Activated CD8-positive, alpha-beta T cell treated with anti-CD3 and anti-CD28 coated beads, Interleukin-2, amount 10 ng/mL, durations not matched to agents 7 days and 5 days (primary cell): ENCODE measurements at places on chromosomes 2 and 18.

- no peaks in the 10 kb centered on the region for H3K4me1 ChIP-seq
- no peaks in the 10 kb centered on the region for H3K36me3 ChIP-seq
- no peak overlapping the region for H3K4me3 ChIP-seq
- peaks cover under 1% of the 10 kb centered on the region for H3K27me3 ChIP-seq
These were observed 13.5 kb downstream of the TEX51 start for GRCh38 chr2:126912201-126912600.

DNA sequence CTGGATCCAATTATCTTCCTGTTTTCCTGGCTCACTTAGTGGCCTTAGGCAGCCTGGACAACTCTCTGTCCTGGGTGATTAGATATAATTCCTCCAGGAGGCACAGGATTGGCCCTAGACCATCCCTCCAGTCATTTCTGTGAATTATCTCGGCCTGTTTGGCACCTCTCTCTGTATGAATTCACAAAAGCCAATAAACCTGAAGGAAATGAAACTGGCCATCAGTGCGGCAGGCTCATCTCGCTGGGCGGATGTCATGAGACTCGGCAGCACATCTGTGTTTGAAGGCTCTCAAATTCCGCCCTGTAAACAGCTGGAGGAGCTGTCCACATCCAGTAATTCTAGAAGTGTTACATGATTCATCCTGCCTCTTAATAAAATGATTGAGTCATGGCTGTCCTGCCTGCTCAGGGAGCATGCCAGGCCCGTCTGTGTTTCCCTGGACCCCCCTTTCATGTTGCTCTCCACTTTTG, 38.6 kb downstream of the ACOXL start:
- H3K27ac ChIP-seq: no peak overlapping the region
- DNase-seq: no peak
- H3K36me3 ChIP-seq: no peaks in the 10 kb centered on the region
- no peak overlapping the region for H3K4me3 ChIP-seq

DNA sequence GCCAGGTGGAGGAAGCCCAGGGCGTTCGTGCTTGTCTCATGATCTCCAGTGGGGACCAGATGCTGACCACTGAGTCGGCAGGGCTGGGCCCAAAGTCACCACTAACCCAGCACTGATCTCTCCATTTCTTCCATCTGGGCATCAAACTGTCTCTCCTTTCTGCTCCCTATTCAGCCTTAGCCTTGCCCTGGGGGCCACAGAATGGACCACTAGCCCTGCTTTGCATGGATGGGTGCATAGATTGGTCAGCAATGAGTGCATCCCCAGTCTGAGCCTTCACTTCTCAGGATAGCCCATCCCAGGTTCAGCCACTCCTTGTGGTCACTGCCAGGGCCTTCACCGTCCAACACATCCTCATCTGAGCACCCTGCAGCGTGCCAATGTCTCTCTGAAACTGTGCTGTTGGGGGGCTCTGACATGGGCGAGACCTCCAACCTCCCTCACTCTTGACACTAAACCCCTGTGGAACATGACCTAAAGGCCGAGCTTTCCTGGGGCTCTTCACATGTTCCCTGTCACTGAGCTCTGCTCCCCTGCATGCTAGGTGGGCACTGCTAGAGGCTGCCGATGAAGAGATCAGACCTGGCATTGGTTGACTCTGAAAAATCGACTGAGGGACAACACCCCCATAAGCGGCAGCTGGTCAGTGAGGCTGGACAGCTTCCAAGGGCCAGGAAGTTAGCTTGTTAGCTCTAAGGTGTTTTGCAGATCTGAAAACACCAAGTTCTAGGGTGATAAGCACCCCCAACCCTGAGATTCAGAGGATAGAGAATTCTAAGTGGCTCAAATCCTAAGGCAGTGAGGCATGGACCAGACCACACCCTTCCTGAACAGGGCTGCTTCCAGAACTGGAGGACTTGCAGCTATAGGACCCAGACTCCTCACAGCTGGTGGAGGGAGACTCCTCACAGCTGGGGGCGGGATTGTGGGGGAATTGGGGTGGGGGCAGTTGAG, 61.7 kb downstream of the HS1BP3 start:
- H3K4me1 ChIP-seq: no peaks in the 10 kb centered on the region
- H3K27ac ChIP-seq: no peak overlapping the region
- H3K36me3 ChIP-seq: no peaks in the 10 kb centered on the region
- no peak for DNase-seq
- H3K27me3 ChIP-seq: no peaks in the 10 kb centered on the region

- peak; percentile 44 for DNase-seq
- peak overlapping the region; percentile 19 for H3K27ac ChIP-seq
- H3K36me3 ChIP-seq: peaks cover 3% of the 10 kb centered on the region
- peaks cover 37% of the 10 kb centered on the region for H3K4me1 ChIP-seq
These were observed 67.1 kb upstream of the YWHAQ start for GRCh38 chr2:9697909-9698308.

GRCh38 chr2:191593622-191594385, 84.1 kb upstream of the NABP1 start:
- H3K27ac ChIP-seq: no peak overlapping the region
- H3K36me3 ChIP-seq: no peaks in the 10 kb centered on the region
- peaks cover 6% of the 10 kb centered on the region for H3K27me3 ChIP-seq
- no peak for DNase-seq
- H3K4me3 ChIP-seq: no peak overlapping the region

GRCh38 chr18:74242438-74243096, 49.2 kb downstream of the CYB5A start:
- H3K27ac ChIP-seq: no peak overlapping the region
- no peaks in the 10 kb centered on the region for H3K4me1 ChIP-seq
- DNase-seq: no peak
- peaks cover 25% of the 10 kb centered on the region for H3K27me3 ChIP-seq
- H3K4me3 ChIP-seq: no peak overlapping the region

DNA sequence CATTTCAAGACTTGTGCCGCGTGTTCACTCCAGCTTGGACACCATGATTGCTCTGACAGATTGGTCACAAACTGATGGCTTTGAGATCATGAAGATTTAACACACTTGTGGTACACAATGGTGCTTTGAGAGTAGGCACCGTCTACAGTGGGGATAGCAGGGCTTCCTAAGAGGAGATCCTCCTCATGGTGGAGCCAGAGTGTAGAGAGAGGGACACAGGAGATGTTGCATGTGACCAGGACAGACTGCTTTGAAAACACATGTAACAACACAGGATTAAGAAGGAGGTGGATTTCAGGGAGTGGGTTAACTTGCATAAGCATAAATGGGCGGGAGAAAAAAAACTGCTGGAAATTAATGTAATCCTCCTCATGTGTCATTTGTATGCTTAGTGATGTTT, 95.7 kb upstream of the LINC00305 start:
- no peak for DNase-seq
- no peaks in the 10 kb centered on the region for H3K36me3 ChIP-seq
- no peak overlapping the region for H3K4me3 ChIP-seq
- no peaks in the 10 kb centered on the region for H3K4me1 ChIP-seq
- H3K27ac ChIP-seq: no peak overlapping the region

- no peaks in the 10 kb centered on the region for H3K27me3 ChIP-seq
- H3K36me3 ChIP-seq: no peaks in the 10 kb centered on the region
- no peak overlapping the region for H3K27ac ChIP-seq
- DNase-seq: no peak
- no peaks in the 10 kb centered on the region for H3K4me1 ChIP-seq
These were observed 18.3 kb downstream of the FHL2 start for GRCh38 chr2:105380432-105381100.

DNA sequence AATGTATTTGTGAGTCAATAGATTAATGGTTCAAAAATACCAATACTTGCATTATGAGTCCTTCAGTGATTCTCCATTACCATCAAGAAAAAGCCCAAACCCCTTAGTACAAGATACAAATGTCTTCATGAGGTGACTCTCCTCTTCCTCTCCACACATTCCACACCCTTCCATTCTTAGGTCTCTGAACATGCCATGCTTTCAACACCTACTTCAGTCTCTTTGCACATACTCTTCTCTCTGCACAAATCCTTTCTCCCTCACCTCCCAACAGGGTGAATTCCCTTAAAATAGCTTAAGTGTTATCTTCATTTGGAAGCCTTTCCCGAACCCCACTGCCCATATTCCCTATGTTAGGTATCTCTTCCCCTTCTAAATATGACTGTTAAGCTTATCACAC, 131.9 kb downstream of the ERBB4 start:
- DNase-seq: no peak
- no peaks in the 10 kb centered on the region for H3K36me3 ChIP-seq
- no peak overlapping the region for H3K27ac ChIP-seq
- no peak overlapping the region for H3K4me3 ChIP-seq

GRCh38 chr18:48300463-48300961, 108.7 kb downstream of the ZBTB7C start:
- H3K4me3 ChIP-seq: no peak overlapping the region
- H3K27ac ChIP-seq: peak overlapping the region; percentile 74
- no peaks in the 10 kb centered on the region for H3K27me3 ChIP-seq
- H3K36me3 ChIP-seq: no peaks in the 10 kb centered on the region
- peak; percentile 39 for DNase-seq
- peaks cover 6% of the 10 kb centered on the region for H3K4me1 ChIP-seq

- H3K36me3 ChIP-seq: no peaks in the 10 kb centered on the region
- no peak overlapping the region for H3K27ac ChIP-seq
- H3K27me3 ChIP-seq: no peaks in the 10 kb centered on the region
- H3K4me1 ChIP-seq: no peaks in the 10 kb centered on the region
- no peak overlapping the region for H3K4me3 ChIP-seq
These were observed 805.4 kb downstream of the TRIB2 start for GRCh38 chr2:13522096-13522495.

DNA sequence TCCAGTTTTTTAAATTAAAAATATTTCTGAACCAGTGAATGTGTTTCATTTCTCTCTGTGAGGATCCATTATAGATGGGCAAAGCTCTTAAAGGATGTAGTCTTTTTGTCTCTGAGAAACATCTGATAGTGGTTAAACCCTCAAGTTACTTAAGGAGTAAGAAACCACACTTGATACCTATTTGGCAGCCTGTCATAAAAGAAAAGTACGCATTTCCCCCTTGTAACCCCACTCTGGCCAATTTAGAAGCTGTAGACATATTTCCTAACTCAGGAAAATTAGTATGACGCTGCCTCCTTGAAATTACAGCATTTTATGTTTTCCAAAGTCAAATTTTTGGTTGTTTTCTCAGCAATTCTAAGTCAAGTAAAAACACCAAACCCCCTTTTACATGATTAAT, 2.0 kb downstream of the STAT4 start:
- DNase-seq: peak; percentile 50
- H3K27me3 ChIP-seq: no peaks in the 10 kb centered on the region
- H3K36me3 ChIP-seq: peaks cover 59% of the 10 kb centered on the region
- H3K27ac ChIP-seq: peak overlapping the region; percentile 97
- peaks cover 71% of the 10 kb centered on the region for H3K4me1 ChIP-seq

- DNase-seq: no peak
- no peaks in the 10 kb centered on the region for H3K36me3 ChIP-seq
- H3K4me3 ChIP-seq: no peak overlapping the region
- H3K27me3 ChIP-seq: no peaks in the 10 kb centered on the region
- H3K4me1 ChIP-seq: no peaks in the 10 kb centered on the region
These were observed 654.5 kb upstream of the CDH2 start for GRCh38 chr18:28831476-28831875.

DNA sequence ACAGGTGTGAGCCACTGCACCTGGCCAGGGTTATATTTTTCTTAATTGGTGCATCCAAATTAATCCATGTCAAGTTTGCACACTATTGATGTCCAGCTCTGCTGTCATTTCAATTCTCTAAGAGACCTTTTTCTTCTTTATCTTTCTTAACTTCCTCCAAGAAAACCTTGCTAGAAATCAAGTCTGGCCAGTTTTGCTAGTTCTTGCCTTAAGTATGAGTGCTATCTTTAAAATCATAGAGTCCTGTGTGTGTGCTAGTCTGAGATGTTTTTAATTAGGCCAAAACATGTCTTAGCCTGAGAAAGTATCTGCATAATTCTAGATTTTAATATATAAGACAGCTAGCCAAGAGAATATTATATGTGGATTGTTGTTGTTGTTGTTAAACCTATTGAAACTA, 56.2 kb upstream of the SLC39A10 start:
- H3K27me3 ChIP-seq: no peaks in the 10 kb centered on the region
- no peak overlapping the region for H3K4me3 ChIP-seq
- H3K27ac ChIP-seq: no peak overlapping the region
- H3K4me1 ChIP-seq: no peaks in the 10 kb centered on the region

DNA sequence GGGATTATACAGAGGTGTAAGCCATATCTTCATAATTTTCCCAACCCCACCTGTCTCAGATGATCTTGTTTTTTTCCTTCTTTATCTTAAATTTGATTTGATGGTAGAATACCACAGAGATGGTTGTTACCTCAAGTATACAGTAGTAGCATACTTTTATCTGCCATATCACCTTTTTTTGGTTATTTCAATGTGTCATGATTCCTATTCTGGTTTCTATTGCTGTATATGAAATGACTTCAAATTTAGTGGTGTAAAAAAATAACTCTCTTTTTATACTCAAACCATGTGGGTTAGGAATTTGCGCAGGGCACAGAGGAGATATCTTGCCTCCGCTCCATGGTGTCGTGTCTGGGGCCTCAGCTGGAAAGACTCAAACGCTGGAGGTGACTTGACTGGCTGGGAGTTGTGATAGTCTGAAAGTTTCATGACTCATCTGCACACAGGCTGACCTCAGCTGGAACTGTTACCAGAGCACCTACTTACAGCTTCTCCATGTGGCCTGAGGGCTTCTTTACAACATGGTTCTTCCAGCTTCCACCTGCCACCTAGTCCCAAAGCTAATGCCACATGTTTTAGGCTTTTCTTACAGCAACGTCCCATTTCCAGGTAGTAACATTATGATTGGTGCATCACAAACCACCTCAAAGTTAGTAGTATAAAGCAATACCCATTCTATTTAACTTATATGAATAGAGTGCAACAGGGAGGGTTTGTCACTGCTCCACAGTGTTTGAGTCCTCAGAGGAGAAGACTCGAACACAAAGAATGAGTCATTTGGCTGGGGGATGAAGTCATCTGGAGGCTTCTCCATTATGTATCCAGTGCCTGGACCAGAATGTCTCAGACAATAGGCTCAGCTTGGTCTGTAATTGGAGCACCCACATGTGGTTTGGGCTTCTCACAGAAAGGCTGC, 82.3 kb upstream of the XPO1 start:
- H3K27me3 ChIP-seq: no peaks in the 10 kb centered on the region
- no peaks in the 10 kb centered on the region for H3K4me1 ChIP-seq

DNA sequence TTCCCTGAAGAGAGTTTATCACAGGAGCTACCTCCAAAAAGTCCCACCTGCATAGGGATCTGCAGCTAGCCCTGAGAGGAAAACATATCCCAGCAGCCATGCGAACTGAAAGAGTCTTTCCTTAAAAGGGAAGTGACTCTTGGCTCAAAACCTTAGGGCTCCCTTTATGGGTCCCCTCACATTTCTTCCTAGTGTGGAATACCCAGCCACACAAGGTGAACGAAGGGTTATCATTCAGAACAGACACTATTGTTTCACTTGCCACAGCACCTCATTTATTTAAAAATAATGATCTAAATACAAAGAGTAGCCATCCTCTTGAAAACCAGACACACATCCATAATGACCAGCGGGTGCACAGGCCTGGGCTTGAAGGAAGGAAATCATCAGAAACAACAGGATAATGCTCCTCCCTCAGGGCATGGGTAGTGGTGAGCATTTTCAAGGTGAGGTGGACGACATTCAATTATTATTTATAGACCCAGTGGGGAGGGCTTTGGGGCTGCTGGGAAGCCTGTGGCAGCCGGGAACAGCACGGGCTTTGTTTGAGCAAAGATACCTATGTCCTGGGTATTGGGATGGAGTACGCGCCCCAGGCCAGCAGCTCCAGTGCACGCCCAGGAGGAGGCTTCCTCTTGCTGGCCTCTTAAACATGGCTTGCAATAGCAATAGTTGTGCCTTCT, 119.0 kb upstream of the ITGA6 start:
- no peaks in the 10 kb centered on the region for H3K36me3 ChIP-seq
- H3K27me3 ChIP-seq: no peaks in the 10 kb centered on the region
- DNase-seq: no peak
